RPMI7951 (cell line): ENCODE measurements at places on chromosomes 2 and 18. TPM values are rescaled to one million over a fixed set of nuclear protein-coding genes. Genes with fewer than 3 reads are reported as not detected.

IL36A gene
- not detected in 2 replicates for total RNA-seq

PLGLB2 gene
- total RNA-seq: 0.60 and 1.2 TPM in 2 replicates

SLC4A3 gene
- total RNA-seq: 2.8 and 3.0 TPM in 2 replicates

NYAP2 gene
- total RNA-seq: not detected in 2 replicates
